ENCODE measurements at places on chromosomes 2 and 18. TPM values are rescaled to one million over a fixed set of nuclear protein-coding genes. Genes with fewer than 3 reads are reported as not detected.

ARHGAP15 gene
- not detected for total RNA-seq

BOLL gene
- total RNA-seq = not detected

MATN3 gene
- total RNA-seq = 1.9 TPM

CXCR1 gene
- total RNA-seq = not detected

GPR35 gene
- 1.1 TPM for total RNA-seq

LYPD6 gene
- 1.1 TPM for total RNA-seq

IL37 gene
- 1.7 TPM for total RNA-seq

WNT10A gene
- total RNA-seq = 1.2 TPM

GATA6 gene
- 12.3 TPM for total RNA-seq

Data from PC-9 (cell line).